NCI-H774 (cell line): ENCODE measurements at places on chromosomes 3 and 15.

DNA sequence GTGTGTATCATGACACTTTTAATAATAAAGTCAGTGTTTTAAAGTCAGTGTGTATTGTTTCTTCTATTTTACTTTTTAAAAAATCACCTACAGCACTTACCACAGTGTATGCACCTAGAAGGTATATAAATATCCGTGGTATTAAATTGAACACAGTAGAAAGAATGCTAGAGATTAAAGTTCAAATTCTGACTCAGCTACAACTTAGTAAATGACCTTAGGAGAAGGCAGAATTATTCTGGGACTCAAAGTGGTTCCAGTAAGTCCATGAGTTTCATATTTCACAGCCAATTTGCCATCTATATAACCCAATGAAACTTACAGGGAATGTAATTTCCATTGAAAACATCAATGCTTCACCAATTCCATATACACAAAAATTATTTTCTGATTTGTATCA is 52.7 kb upstream of the MAP4 start:
- no peak for DNase-seq

DNA sequence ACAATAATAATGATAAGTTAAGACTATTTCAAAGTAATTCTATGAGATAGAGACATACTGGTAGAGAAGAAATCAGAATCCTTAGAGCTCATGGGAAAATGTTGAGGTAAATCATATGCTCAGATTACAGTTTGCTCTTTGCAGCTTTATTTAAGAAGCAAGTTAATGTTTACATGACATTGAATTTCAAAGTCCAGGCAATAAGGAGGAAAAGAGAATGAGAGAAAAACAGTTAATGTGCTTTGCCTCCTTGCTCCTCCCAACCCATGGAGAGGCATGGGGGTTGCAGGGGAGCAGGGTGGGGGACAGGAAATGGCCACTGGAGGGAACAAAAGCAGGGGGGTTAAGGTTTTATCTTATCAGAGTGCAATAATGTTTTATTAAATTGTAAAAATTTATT is 42.2 kb upstream of the ZBTB38 start:
- no peak for DNase-seq

- DNase-seq = no peak
These were observed 371.4 kb downstream of the ROBO2 start for GRCh38 chr3:77411334-77411733.

DNA sequence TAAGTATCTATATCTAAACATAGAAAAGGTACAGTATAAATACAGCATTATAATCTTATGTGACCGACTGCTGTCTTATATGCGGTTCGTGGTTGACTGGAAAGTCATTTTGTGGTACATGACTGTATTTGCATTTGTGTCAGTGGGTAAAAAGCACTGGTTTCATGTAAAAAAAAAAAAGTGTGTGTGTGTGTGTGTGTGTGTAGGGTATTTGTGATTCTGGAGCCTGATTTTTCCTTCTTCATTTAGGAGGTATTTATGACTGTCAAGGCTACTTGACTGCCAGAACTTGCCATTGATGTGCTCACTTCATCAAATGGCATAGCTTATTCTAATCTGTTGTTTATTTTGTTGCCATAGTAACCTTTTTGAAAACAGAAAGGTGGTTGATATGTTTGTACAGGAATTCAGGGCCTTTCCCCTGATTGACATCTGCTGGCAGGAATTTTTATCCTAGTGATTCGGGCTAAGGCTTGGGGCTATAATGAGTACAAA is 63.2 kb downstream of the AKAP13 start:
- peak; percentile 82 for DNase-seq

GRCh38 chr15:101651554-101652097 is 555 bp downstream of the TM2D3 start:
- DNase-seq = no peak

DNA sequence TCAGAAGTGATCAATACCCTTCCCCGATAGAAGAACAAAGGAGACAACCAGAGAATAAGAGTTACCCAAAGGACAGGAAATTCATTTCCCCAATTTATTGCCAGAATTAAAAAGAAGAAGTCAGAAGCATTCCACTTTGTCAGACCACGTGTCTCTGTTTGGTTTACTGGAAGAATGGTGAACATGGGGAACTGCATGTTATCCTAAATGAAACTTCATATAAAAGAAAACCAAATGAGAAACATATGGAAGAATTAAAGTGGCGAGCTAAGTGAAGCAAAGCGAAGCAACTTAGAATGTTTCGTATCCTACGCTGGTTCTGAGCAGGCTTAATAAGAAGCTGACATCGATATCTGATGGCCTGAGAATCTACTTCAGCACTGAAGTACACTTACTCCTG is 190.7 kb downstream of the MAGI1 start:
- DNase-seq = no peak

- no peak for DNase-seq
These were observed 120.1 kb downstream of the CHSY1 start for GRCh38 chr15:101131489-101132389.

GRCh38 chr3:193828477-193828876 is 235.5 kb downstream of the OPA1 start:
- DNase-seq = no peak

DNA sequence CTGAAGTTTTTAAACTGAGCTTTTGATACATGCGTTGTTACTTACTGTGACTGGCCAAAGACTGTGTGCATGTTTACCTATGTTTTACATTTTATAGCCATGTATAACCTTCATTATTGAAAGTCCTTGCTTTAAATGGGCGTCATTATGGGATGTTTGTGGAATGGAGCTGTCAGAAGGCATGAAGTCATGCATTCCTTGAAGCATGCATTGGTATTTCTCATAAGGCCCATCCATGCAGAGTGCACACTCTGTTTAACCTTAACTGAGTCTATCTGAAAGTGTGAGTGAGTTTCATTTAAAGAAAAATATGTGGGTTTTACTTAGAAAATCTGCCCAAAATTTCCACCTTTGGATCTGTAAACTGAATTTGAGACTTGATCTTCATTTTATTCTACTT is 51.1 kb downstream of the PSMD6 start:
- no peak for DNase-seq

DNA sequence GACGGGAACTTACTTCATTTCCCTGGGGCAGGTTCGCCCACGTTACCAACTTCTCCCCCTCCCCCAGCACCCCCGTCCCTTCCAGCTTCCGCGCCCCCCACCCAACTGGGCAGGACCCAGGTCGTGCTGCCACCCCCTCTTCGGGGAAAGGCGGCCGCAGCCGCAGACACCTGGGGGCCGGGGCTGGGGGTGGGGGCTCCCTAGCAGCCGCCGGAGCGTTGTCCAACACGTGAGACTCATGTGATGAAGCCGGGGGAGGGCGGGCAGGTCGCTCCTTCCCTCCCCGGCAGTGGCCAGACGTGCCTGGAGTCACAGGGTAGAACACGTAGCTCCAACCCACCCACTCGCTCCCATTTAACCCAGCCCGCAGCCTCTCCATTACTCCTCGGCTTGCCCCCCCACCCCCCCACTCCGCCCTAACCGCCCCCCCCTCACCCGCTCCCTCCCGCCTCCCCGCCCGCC is 240 bp upstream of the BHLHE40 start:
- peak; percentile 88 for DNase-seq

- DNase-seq = no peak
These were observed 28.9 kb downstream of the CFAP91 start for GRCh38 chr3:119731560-119732343.

DNA sequence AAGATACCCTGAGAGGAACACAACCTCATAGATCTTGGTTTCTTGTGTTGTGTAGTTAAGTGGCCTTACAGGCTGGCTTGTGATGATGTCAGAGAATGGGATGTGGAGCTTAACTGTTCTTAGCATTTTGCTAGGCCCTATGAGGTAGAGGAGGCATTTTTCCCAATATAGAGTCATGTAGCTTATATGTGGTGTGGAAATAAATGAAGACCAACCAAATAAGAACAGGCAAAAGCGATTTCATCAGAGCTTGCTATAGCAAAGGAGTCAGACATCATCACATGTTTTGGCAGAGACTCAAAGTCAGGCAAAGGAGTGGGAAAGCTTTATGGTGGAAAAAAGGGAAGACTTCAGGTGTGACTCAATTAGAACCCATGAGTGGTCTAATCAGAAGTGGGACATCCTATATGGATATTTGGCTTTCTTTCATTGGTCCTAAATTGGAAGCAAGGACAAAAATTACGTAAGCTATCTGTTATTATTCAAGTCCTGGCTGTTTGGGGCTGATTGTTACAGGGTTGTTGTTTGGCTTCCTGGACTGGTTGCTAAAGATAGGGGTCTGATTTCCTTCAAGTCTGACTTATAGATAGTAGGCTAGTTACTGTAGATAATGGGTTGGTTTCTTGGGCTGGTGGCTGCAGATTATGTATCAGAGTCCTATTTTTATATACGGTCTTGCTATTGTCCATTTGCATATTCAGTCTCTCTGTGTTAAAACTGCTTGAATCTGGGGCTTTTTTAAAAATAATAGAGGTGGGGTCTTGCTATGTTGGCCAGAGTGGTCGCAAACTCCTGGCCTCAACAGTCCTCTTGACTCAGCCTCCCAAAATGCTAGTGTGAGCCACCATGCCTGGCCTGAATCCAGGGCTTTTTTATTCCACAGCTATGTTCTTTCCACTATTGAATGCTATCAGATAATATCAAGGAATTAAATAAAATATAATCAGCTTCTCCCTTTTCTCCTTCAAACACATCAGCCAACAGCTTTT is 30.3 kb upstream of the SETD2 start:
- no peak for DNase-seq

DNA sequence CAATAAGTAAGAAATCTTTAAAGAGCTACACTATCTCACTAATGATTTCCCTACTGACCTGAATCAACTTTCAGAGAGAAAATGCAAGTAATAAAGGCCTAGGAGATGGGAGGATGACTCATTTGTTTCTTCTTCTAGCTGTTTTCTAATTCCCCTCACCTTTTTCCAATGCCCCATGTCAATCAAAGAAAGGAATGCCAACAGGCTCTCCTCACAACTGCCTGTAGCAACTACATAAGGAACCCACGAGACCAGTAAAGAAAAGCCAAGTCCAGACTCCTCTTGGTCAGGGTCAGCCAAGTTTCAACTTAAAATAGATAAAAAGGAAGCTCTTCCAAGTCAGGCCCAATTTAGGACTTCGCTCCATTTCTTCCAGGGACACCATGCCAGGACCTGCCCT is 201.9 kb downstream of the TNIK start:
- DNase-seq = no peak

GRCh38 chr15:77009646-77010311 is 14.9 kb downstream of the PSTPIP1 start:
- DNase-seq = no peak

- peak; percentile 83 for DNase-seq
These were observed 26.6 kb downstream of the SLC28A1 start for GRCh38 chr15:84910928-84911623.

DNA sequence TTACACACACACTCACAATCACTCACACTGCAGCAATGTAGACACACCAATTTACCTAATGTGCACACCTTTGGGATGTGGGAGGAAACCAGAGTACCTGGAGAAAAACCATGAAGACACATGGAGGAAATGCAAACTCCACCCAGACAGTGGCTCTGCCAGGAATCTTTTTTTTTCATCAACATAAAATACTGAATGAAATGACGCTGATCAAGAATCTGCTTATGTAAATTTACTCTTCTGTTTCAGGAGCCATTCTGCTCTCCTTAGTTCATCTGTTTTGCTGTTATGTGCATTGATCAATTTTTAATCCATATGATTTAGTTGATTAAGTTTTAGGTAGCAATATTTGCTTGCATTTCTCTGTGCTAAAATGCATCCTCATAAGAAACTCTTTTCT is 414.2 kb upstream of the CCDC54 start:
- no peak for DNase-seq

- DNase-seq = no peak
These were observed 87.8 kb upstream of the CTDSPL start for GRCh38 chr3:37773911-37774310.

DNA sequence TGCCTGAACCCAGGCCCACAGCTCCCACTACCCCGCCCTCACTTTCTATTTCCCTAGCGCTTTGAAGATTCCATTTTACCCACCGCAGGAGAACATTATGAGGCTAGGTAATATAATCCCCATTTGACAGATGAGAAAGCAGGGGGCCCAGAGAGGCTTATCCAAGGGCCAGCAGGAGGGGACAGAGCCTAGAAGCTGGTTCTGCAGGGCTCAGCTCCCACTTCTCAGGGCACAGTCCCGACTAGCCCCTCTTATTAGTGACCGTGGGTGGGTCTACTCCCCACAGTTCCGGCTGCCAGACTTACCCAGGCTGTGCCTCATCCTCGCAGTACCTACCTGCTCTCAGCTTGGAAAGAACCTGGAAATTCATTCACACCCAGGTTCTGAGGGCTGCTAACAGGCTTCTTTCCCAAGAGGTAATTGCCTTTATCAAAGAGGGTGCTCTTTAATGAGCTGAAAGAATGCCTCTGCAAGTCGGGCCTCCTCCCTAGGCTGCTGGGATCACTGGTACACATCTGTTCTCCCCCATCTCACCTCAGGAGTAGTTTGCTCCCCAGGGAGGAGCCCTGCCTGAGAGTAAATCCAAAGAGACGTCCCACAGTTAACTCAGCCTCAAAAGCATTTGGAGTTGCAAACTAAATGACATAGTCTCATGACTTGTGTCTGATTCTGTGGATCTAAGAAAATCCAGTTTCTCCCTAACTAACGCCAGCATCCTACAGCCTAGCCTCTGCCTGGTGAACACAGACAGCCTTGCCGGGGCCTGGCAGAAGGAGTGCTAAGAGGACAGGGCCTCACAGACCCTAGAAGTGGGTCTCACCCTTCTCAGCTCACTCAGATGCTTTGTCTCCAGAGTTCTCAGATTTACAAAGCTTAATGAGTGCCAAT is 125.0 kb downstream of the CHSY1 start:
- no peak for DNase-seq

GRCh38 chr15:51131596-51132290 is 37.0 kb upstream of the TNFAIP8L3 start:
- no peak for DNase-seq

- no peak for DNase-seq
These were observed 54.0 kb upstream of the PPARG start for GRCh38 chr3:12234906-12235305.

DNA sequence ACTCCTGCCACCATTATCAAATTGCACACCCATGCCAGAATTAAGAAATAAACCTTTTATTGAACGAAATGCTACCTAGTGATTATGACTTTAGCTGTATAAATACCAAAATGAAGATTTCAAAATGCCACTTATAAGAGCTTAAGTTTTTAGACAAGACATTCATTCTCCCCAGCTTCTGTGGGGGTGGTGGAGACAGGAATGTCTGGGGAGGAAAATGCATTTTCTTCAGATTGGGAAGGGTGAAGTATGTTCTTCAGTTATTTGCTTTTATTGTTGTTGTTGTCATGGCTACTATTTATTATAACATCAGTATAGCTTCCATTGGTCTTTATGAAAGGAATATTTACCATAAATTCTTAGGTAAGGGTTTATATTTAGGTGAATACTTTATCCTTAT is 132.7 kb upstream of the GMNC start:
- DNase-seq = no peak

- no peak for DNase-seq
These were observed 449.5 kb upstream of the WNT5A start for GRCh38 chr3:55936549-55937052.

GRCh38 chr3:110307065-110307809 is 764.4 kb upstream of the NECTIN3 start:
- DNase-seq = no peak

GRCh38 chr3:125357032-125357658 is 18.0 kb downstream of the ZNF148 start:
- no peak for DNase-seq

- no peak for DNase-seq
These were observed 53.9 kb downstream of the MEF2A start for GRCh38 chr15:99619712-99620111.
